ENCODE measurements at places on chromosomes 13 and 19.

DNA sequence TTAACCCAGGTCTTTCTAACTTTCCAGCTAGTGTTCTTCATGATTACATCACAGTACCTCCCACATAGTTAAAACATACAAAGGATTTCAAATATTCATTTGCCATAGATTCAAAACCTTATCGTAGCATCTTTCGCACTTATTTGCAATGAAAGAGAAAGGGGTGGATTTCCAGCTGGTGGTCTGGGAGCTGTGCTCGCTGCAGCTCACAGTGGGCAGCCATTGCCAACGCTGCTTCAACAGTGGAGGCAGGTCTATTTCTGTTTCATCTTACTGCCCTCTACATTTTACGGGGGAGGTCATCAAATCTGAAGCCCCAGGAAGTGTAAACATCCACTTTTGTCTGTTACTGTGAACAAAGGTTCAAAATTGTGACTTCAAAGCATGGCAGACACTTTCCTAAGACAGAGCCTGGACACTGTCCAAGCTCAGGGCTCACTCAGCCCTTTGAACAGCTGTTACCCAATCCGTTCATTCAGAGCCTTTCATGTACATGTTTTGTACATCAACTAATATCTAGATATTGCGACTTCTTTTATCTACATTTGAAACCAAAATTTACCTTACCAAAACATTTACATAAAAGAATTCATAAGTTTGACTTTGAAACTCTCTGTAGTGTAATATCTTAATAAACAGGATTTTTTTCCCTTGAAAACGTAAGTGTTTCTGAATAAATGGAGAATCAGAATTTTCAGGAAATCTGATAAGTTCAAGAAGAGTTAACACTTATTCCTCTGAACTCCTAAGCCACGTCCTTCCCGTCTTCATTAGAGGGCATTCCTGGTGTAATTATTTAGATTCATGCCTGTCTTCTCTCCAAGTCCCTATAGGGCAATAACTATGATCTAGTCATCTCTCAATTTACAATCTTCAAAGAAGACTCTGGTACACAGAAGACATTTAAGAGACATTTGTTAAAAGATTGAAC, 25.1 kb downstream of the STARD13 start:
- no peak for DNase-seq

- DNase-seq = no peak
Measured at GRCh38 chr13:99442273-99442895, 58.9 kb upstream of the TM9SF2 start.

DNA sequence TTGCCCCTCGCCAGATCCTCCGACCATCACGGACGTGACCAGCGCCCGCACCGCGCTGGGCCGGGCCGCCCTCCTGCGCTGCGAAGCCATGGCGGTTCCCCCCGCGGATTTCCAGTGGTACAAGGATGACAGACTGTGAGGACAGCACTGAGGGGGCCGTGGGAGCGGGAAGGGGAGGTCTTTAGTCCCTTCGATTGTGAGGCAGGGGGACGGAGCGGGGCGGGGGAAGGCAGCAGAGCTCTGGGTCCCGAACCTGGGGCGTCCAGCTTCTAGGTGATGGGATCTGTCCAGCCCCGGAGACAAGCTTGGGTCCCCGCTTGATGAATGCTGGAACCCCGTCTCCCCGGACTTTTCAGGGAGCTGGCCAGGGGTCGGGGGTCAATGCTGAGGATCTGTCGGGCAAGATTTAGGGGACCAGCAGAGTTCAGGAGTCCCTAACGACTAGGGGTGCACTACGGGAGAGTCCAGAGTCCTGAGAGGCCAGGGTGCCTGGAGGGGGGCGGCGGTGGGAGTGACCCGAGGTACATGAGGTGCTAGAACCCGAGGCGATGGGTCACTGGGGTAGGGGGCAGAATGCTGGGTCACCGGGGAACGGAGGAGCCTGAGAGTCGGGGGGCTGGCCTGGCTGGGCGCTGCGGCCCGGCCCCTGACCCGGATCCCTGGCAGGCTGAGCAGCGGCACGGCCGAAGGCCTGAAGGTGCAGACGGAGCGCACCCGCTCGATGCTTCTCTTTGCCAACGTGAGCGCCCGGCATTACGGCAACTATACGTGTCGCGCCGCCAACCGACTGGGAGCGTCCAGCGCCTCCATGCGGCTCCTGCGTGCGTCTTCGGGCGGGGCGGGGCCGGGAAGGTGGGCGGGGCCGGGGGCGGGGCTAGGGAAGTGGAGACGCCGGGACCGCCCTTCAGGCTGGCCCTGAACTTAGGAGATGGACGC, 14.6 kb downstream of the VSIG10L start:
- DNase-seq = no peak

GRCh38 chr13:22828081-22828480, 352.7 kb upstream of the SGCG start:
- DNase-seq = no peak

DNA sequence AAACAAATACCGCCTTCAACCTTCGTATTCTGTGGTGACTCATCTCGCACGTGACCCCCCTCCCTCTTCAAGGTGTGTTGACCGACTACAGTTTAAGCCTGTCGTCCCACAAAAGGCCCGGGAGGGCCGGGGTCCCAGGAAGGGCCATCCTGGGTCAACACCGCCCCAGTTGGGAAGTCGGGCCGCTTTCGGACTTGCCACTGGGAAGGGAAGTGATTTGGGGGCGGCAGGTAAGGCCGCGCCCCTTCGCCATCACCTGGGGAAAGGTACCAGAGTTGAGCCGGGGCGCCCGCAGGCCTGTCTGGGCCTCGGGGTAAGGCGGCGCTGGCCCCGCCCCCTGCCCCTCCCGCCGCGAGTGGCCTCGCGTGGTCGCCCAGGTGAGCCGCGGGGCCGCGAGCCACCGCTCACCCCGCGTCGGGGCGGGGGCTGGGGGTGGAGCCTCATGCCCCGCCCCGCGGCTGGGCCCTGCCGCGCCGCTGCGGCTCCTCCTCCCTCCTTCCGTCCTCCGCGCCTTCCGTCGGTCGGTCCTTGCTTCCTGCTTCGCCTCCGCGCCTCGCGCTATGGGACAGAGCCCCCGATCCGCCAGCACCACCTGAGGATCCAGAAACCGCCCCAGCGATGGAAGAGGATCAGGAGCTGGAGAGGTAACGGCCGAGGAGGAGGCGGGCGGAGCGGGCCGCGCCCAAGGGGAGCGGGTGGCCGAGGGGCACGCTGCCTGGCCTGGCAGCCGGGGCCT, at the start of gene POLR1D:
TSS of gene POLR1D (plus strand) at position 527 of the 736 bp plus-strand sequence. CDS start at position 619, 92 bp downstream.
- peak; percentile 85 for DNase-seq

GRCh38 chr19:10430505-10431253, 10.3 kb downstream of the PDE4A start:
- peak; percentile 71 for DNase-seq

GRCh38 chr13:22765547-22765946, 415.2 kb upstream of the SGCG start:
- DNase-seq = no peak

- DNase-seq = no peak
Measured at GRCh38 chr19:19514215-19514657, 1.1 kb downstream of the TSSK6 start.

DNA sequence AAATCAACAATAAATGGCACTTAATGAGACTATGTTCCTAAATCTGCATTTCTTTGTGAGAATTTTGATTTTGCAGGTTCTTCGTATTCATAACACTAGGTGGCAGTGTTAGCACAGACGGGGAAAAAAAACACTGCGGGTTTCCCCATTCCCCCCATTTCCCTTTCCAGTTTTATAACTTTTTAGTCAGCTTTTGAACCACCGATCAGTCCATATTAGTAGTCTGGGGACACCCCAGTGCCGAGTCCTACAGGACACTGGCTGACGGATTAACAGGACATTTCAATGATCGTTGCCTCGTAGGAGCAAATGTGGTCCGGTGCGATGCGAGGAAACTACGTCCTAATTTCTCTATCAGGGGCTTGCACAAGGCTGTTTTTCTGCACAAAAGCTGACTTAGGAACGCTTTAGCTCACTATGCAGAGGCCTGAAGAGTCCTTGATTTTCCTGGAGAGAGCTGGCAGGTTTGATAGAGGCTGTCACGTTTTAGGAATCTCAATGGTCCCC, 234.3 kb downstream of the LMO7 start:
- no peak for DNase-seq

DNA sequence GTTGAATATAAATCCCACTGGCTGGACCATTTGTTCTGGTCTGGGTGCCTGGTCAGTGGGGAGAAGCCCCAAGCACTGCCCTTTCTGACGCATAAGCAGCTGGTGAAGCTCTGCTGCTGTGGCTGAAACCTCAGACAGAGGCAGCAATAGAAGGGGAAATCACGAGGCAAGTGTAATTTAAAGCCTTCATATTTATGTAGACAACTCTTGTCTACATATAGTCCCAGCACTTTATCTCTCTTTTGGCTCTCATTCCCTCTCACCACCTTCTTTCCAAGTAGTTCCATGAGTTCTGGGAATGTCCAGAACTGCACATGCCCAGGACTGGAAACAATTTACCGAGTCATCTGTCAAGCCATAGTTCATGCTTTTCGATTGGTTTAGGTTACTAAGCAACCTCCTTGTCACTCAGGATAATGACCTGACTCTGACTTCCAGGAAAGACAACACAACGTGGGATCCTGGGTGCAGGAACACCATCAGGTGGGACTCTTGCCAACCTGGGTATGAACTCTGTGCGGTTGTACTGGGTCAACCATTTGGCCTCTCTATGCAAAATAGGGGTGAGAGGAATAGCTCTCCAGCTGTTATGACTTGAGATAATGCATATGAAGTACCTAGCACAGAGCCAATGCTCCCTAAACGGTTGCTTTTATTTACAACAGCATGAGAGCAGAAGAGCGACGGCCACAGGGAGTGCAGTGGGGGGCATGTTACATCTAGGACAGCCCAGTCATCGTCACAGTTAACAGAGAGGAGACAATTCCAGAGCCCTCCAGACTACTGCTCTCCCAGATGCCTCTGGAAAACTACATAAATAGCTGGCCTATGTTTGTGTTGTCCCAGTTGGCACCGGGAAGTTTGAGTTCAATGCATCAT, 321.9 kb downstream of the FOXO1 start:
- no peak for DNase-seq

GRCh38 chr19:45821103-45821521, 6.0 kb upstream of the RSPH6A start:
- no peak for DNase-seq

- no peak for DNase-seq
Measured at GRCh38 chr13:21010621-21011020, 50.8 kb downstream of the LATS2 start.

- no peak for DNase-seq
Measured at GRCh38 chr19:11159598-11160439, 4.2 kb upstream of the SPC24 start.

DNA sequence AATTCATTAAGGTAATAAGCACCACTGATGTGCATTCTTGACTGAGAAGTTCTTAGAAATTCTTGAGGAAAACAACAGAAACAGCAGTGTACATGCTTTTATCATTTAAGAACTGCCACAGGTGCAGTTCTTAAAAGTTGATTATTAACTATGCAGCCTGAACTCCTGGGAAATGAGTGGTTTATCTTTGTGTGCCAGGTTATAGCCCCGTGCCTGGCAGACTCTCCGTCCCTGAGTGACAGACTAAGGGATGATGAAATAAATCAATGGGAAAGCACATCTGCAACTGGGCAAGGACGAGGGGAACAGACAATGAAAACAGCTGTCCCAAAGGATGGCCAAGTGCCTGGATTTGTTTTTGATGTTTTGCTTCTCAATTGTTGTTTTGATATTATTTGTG, 84.4 kb upstream of the SPATA13 start:
- DNase-seq = no peak

DNA sequence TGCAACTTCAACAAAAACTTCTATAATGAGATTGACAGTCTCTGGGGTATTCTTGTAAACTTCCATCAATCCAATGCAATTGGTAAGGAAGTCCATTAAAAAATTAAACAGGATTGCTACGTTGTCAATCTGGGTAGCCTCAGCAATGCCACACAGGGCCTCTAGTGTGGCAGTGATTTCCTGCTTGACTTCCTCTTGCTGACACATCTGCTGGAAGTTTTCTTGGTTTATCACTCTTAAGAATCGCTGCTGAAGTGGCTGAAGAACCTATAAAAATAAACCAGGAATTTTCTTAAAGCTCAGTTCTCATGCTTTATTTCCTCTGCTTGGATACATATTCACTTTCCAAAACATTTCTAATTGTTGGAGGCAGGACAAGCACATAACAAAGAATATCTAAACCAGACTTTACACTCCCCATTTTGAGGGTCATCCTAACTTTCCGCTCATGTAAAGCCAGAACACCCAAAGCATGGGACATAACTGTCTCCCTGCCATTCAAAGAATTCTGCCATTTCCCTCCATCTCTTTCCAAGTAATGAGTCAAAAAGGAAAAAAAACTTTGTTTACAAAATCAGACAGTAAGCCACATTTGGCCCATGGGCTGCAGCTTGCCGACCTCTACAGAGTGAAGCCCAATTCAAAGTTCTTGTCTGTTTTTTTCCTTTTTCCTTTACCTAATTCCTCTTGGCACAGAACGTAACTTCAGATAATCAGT, 23.2 kb upstream of the EEF1AKMT1 start:
- DNase-seq = no peak

DNA sequence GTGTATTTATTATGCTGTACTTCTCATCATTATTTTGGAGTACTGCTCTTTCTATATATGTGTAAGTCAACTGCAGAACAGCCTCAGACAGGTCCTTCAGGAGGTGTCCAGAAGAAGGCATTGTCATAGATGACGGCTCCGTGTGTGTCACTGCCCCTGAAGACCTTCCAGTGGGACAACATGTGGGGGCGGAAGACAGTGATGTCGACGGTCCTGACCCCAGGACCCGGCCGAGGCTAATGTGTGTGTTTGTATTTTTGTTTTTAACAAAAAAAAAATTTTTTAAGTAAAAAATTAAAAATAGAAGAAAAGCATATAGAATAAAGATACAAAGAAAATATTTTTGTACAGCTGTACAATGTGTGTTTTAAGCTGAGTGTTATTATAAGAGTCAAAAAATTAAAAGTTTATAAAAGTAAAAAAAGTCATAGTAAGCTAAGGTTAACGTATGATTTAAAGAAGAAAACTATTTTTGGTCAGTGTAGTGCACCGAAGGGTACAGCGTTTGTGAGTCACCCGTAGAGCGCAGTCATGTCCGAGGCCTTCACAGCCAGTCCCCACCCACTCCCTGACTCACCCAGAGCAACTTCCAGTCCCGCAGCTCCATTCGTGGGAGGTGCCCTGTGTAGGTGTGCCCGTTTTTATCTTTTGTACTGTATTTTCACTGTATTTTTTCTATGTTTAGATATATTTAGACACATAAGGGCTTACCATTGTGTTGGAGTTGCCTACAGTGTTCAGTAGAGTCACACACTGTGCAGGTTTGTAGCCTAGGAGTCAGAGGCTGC, 42.2 kb upstream of the SPACA7 start:
- DNase-seq = no peak

- no peak for DNase-seq
Measured at GRCh38 chr13:106115081-106115480, 420.4 kb downstream of the EFNB2 start.

DNA sequence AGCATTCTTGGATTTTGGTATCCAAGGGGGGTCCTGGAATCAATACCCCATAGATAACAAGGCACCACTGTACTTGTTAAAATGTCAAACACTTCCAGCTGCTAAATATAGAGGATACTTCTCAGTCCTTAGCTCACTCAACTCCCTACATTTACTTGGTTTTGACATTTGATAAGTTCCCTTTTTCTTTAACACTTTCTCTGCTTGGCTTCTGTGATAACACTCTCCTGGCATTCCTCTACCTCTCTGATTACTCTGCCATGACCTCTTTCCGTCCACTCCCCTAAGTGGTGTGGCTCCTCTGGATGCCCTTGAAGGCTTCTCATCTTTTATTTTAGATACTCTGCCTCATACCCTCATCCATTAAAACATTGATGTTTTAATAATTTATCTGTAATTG, 65.2 kb downstream of the MICU2 start:
- no peak for DNase-seq

- no peak for DNase-seq
Measured at GRCh38 chr13:28041031-28041461, 52.6 kb upstream of the URAD start.

Measured in ascending aorta (tissue), 2 donors.